Activated naive CD4-positive, alpha-beta T cell treated with Interleukin-2 at 50 U/mL for 16 hours (primary cell): ENCODE measurements at places on chromosomes 7 and 10.

DNA sequence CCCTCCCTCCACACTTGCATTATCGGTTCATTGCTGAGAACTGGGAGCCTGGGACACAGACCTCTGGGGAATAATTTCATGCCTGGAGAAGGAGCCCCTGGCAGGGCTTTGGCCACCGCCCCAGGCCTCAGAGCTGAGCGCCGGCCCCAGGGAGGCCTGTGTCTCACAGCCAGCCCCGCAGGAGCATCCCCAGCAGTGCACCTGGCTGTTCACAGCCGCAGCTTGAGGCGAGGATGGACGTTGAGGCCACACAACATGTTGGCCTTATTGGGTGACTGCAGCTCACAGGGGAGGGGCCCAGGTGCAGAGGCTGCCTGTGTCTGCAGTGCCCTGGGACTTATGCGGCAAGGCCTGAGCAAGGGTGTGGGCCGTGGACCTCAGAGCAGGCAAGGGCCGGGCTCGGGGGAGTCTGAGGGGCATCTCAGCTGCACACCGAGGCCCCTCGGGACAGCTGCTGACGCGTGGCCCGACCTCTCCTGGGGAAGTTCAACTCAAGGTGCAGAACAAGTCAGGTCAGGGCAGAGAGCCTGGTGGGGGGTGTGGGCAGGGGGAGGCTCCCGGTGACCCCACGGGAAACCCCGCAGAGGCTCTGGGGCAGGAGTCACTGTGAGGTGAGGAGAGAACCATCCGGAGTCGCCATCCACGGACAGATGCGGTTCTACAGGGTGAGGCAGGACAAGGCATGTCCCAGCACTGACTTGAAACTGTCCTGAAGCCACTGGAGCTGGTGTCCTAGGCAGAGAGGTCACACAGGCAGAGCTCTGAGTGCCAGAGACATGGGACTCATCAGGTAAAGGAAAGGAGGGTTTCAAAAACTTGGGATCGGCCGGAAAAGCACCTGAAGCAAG lies 13.1 kb upstream of the UBE3C start:
- no peak for DNase-seq

GRCh38 chr10:5544216-5544805 lies 19.6 kb downstream of the CALML3 start:
- no peak for DNase-seq

DNA sequence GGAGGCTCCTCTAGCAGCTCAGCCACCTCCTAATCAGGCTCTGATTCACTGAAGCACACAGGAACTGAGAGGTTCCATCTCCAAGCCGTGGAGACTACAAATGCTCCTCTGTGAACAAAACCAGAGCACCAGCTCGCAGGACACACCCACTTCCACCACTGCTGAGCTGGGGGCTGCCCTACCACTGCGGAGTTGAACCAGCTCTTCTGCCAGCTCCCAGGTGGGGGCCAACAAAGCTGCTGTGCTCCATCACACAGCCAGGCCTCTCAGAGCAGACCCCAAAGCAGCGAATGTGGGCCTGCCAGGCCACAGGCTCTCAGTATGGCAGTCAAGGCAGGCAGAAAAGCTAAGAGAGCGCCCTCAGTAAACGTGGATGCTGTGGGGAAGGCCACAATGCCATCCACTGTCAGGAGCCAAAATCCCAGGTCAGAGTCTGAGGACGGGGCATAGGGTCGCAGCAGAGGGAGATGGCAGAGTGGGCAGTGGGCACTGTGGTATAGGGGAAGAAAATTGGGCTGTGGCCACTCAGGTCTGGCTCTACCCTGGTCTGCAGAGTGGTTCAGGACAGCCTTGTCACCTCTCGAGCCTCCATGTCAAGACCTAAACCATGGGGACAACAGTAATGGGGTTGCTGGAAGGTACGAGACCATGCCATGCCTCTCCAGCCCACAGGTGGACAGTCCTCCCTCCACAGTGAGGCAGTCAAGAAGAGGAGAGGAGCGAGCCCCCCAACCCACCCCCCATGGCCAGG lies 82.1 kb downstream of the GRID1 start:
- DNase-seq, result no peak

DNA sequence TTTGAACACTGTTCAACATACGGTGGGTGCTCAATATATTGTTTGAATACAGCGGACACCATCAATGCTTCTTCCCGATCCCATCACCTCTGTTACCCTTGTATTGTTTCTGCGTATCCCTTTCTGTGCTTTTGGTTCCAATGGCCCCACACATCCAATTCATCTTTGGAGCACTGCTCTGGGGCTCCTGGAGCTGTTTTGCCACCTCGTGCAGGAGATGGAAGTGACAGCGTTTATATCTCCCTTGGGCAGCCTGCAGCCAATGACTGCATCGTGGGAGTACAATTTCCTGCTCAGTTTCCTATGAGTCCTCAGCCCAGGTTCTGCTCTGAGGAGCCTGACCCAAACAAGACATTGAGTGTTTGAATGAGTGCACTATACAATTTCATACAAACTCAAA lies 50.2 kb upstream of the PIK3CG start:
- no peak for DNase-seq

DNA sequence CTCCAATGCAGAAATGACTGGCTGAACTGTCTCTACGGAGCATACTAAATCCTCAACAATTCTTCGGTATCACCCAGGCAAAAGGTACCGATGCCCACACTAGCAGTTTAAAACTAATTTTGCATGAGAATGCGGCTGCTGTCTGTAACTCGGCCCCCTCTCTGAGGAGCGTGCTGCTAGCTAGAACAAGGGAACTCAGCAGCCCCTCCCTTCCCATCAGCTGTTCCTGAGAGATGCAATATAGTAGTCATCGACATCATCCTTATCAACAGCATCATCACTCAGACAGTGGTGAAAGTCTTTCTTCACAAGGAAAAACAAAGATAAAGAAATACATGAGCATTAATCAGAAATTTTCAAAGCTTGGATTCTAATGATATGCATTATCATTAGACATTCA lies 189.1 kb upstream of the FRMD4A start:
- no peak for DNase-seq

DNA sequence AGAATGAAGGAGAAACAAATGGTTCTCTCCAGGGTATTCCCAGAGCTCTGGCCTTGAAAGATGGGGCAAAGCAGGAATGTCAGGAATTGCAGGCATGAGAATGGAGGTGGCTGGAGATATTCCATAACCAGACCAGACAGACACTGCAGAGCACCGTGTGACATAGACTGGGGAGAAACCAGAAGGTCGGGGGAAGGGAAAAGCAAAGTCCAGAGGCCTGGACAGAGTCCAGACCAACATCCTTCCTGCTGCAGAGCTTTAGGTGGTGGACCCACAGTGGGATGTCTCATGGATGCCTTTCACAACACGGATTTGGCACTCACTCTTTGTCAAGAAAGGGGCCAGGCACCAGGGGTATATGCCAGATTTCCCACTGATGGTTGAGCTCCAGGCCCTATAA lies 177.2 kb upstream of the INHBA start:
- DNase-seq, result no peak

DNA sequence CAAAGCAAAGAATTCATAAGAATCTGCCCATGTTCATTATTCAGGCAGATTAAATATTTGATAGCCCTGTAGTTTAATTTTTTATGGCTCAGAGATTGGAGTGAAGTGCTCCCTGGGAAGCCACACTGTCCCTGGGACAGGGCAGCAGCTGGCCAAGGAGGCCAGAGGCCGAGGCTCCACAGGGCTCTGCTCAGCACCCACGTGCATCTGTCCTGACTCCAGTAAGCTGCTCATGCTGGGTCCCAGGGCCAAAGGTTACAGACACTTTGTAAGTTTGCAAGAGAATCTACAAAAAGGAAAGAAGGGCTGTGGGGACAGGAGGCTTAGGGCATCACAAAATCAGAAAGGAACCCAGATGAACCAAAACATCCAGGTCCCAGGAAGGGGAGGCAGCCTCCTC lies 155.5 kb downstream of the KCNMA1 start:
- no peak for DNase-seq

- DNase-seq, result no peak
These were observed 34.6 kb downstream of the TLX1 start for GRCh38 chr10:101165736-101166135.

GRCh38 chr7:105591522-105591921 lies 10.2 kb upstream of the EFCAB10 start:
- DNase-seq, result no peak

GRCh38 chr10:79184145-79184625 lies 115.4 kb downstream of the ZMIZ1 start:
- DNase-seq, result no peak

DNA sequence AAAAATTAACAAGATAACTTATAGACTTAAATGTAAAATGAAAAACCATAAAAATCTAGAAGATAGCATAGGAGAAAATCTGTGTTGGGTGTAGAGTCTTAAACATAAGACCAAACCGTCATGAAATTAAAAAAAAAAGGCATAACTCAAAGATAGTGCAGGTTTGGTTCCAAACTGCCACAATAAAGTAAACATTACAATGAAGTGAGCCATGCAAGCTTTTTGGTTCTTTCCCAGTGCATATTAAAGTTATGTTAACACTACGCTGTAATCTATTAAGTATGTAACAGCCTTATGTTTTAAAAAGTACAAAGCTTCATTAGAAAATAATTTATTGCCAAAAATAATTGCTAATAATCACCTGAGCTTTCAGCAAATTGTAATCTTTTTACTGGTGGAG lies 1366.5 kb upstream of the LRRTM3 start:
- DNase-seq, result no peak

DNA sequence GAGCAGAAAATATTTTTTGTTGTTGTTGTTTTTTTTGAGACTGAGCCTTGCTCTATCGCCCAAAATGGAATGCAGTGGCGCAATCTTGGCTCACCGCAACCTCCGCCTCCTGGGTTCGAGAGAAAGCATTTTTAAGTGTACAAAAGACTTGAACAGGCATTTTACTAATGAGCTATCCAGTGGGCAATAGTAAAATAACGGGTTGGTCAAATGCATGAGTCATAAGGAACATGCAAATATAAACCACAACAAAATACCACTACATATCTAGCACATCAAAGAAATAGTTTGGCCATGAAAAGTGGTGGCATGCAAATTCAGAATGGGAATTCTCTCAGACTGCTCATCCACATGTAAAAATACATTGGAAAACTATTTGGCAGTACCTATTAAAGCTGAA lies 71.7 kb upstream of the TMEM106B start:
- DNase-seq, result no peak

DNA sequence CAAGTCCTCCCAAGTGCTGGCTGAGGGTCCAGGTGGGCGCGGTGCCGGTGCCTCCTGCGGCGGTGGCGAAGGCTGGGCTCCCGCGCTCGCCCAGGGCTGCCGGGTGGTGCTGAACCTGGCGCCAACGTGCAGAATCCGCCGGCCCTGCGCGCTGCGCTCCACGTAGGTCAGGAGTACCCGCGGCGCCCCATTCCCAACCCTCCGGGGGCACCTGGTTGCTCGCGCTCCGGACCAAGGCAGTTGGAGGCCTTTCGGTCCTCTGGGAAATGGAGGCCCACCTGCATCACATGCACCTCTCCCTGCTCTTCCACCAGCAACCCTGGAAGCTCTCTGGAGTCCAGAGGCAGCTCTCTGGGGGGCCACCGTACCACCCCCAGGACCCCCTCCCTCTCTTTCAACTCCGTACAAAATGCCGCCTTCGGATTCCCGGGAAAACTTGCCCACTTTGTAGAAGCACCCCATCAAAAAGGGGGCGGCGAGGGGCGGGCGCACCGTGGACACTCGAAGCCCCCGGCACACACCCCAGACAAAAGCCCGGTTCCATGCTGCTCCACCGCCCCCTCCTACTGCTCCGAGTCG lies 745 bp downstream of the SLC16A9 start:
- no peak for DNase-seq

DNA sequence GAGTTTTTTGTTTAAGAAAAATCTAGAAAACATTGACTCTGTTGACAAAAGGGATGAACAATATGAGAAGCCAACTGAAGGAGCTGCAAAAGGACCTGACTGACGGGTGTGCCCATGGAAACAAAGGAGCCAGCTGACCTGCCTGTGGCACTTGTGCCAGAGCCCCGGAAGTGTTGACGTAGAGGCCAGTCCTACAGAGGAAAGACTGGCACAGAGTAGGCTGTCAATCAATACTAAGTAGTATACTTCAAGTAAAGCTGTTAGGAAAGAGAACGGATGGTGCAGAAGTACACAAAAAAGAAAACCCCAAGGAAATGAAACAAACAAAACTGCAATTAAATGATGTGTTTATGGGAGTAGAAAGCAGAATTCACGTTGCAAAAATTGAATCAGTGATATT lies 19.0 kb upstream of the ABI1 start:
- DNase-seq, result no peak

GRCh38 chr7:22845221-22845834 lies 22.7 kb upstream of the TOMM7 start:
- DNase-seq, result no peak

- no peak for DNase-seq
These were observed 44.3 kb downstream of the ARL4A start for GRCh38 chr7:12731775-12732174.

DNA sequence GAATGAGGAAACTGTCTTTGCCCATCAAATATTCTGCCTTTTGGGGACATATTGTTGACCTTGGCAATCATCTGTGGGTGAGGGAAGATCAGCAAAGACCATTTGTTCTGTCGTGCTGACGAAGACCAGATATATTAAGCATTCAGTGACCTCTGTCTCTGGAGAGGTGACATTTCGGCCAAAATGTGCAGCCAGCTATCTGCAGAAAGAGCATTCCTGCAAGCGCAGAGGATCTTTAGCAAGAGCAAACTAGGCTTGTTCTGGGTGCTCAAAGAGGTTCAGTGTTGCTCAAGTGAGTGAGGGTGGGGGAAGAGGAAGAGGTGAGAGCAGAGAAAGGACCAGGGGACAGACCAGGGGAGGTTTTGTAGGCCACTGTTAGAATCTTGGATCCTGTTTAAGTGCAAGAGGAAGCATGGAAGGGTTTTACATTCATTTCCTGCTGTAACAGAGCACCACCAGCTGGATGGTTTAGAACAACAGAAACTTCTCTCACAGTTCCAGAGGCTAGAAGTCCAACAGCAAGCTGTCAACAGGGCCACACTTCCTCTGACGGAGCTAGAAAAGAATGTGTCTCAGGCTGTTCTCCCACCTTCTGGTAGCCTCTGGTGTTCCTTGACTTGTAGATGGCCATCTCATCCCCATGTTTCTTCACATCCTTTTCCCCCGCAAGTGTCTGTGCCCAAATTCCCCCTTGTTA lies 11.2 kb downstream of the C10orf120 start:
- DNase-seq, result no peak

DNA sequence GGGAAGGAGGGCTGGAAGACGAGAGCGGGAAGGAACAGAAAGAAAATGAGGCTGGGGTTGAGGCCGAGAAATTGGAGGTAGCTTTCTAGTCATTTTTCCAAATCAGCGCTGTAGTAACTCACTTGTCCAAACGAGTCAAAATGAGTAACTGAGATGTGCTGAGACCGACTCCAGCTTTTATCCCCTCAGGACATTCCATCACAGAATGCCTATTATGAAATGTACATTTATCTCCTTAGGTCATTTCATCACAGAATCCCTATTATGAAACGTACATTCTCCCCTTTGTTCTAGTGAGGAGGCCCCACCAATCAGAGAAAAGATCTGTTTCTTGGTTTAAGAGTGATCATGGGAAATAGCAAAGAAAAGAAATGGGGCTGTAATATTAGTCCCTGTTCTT lies 55.7 kb upstream of the AMPH start:
- DNase-seq, result no peak

GRCh38 chr7:8282162-8282561 lies 20.2 kb upstream of the ICA1 start:
- no peak for DNase-seq

- DNase-seq, result no peak
These were observed 4.6 kb upstream of the ADRA2A start for GRCh38 chr10:111072232-111072631.

GRCh38 chr10:3213208-3213607 lies 40.6 kb upstream of the PITRM1 start:
- DNase-seq, result no peak

- no peak for DNase-seq
These were observed 68.9 kb upstream of the CREB5 start for GRCh38 chr7:28343462-28343861.

- no peak for DNase-seq
These were observed 562.8 kb downstream of the SUGCT start for GRCh38 chr7:40697653-40698052.
